Neural crest cell (in vitro differentiated cells): ENCODE measurements at places on chromosomes 2 and 18. TPM values are rescaled to one million over a fixed set of nuclear protein-coding genes. Genes with fewer than 3 reads are reported as not detected.
A peak's percentile ranks its signal among the peaks of the same experiment; 100 is the strongest.

Gene PRKAG3
- not detected in 2 replicates for total RNA-seq

Gene HSPE1
- 186 and 203 TPM in 2 replicates for total RNA-seq

Gene INHA
- 0.50 TPM in 1 of 2 replicates, not detected in the other for total RNA-seq

Gene DGUOK
- 97.7 and 100 TPM in 2 replicates for total RNA-seq

- peak; percentile 4 for DNase-seq
Observed at GRCh38 chr2:6866275-6866671, 566 bp upstream of the CMPK2 start.

DNA sequence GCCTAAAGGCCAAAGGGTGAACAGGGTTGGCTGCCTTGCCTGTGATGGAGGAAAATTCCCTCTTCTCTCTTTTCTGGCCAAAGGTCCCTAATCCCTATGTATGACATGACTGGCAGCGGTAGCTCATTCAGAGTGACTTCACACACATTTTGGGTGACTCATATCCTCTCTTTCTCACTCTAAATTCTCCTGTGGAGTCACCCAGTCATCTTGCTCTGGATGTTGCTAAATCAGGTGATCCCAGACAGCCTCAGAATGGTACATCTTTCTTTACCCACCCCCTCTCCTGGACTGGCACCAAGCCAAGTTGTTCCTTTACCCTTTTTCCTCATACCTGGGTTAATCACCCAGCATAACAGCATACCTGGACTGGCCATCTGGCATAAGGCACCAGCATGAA, 77.2 kb downstream of the NEURL3 start:
- DNase-seq, result no peak

DNA sequence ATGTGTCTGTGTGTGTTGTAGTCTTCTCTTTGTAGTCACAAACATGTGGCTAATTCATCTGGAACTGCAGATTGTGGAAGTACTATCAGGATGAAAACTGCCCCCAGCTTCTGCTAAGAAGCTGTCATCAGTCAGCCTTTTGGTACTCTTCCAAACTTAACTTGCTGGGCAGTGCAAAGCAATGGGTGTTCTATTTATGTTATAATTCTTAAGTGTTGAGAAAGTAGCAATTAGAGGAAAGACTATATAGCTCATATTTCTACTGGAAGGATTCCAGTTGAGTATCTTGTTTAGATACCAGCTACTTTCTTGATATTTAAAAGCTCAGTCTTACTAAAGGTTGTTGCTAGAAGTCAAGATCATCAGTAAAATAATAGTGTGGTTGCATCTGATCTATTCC, 52.1 kb downstream of the SLC38A11 start:
- DNase-seq, result no peak

DNA sequence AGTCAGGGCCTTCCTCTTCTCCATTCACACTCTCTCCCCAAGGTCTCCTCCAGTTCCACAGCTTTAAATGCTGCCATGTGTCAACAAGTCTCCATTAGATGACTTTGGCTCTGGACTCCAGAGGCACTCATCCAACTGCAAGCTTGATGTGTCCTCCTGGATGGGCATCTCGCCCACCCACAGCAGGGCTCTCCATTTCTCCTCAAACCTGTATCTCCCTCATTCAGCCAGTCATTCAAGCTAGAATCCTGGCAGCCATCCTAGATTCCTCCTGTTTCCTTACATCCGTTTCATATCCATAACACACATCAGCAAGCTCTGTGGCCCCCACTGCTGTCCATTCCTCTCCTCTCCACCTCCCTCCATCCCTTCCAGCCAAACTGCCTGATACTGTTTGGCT, 88.4 kb upstream of the AFF3 start:
- DNase-seq, result no peak

GRCh38 chr2:57973621-57974186, 72.9 kb upstream of the VRK2 start:
- DNase-seq, result no peak

GRCh38 chr2:43634604-43635306, 2.3 kb upstream of the PLEKHH2 start:
- DNase-seq, result no peak

DNA sequence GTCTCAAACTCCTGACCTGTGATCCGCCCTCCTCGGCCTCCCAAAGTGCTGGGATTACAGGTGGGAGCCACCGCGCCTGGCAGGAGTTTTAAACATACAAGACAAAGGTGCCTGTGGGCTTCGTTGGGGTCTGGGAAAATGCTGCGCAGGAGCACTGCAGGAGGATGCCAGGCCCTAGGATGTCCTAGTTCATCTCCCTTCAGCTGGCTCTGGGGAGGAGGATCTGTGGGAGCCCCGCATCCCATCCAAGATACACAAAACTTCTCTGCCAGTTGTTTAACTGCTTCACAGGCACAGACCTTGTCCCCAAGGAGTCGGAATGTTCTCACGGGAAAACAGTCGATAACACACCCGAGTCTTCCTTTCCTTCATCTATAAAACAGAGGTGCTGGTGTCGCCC, 89.1 kb downstream of the POLR1A start:
- DNase-seq, result no peak

GRCh38 chr18:56161566-56162260, 476.7 kb downstream of the TXNL1 start:
- no peak for DNase-seq

- DNase-seq, result no peak
Observed at GRCh38 chr2:109066917-109067597, 61.9 kb upstream of the SH3RF3 start.

- DNase-seq, result no peak
Observed at GRCh38 chr2:100691846-100692245, 128.1 kb upstream of the NPAS2 start.

GRCh38 chr18:49812286-49813068, 856 bp downstream of the ACAA2 start:
- DNase-seq, result no peak

DNA sequence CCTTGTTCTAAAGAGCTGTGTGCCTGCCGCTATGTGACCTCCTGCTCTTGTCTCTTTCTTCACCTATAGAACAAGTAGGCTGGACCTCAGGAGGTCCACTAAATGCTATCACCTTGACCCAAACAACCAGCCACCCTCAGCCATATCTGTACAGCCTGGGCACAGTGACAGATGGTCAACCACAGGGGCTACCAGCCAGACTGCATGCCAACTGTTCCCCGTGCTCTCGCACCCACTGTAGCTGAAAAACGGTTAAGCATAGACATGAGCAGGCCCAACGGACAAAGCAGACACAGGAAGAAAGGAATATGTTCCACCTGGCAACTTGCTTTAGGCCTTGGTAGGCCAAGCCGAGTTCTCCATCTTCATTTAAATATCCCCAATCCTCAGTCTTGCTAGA, 43.2 kb upstream of the ACAA2 start:
- DNase-seq, result no peak

DNA sequence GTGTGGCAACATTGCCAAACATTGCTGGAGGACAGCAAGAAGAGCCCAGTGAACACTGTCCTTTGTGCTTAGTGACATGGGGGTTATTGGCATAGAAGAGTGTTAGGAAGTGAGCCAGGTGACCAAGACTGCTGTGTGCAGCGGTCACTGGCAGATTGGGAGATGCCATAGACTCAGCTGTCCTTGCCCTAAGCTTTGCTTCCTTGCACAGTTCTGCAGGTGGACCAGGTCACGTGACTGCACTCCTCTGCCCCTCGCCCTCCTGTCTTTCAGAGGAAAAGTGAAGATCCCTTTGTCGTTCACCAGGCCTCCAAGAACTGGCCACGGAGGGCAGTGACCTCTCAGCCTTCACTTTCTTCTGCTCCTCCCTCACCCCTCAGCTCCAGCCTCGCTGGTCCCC, 215.6 kb upstream of the SMIM21 start:
- no peak for DNase-seq

DNA sequence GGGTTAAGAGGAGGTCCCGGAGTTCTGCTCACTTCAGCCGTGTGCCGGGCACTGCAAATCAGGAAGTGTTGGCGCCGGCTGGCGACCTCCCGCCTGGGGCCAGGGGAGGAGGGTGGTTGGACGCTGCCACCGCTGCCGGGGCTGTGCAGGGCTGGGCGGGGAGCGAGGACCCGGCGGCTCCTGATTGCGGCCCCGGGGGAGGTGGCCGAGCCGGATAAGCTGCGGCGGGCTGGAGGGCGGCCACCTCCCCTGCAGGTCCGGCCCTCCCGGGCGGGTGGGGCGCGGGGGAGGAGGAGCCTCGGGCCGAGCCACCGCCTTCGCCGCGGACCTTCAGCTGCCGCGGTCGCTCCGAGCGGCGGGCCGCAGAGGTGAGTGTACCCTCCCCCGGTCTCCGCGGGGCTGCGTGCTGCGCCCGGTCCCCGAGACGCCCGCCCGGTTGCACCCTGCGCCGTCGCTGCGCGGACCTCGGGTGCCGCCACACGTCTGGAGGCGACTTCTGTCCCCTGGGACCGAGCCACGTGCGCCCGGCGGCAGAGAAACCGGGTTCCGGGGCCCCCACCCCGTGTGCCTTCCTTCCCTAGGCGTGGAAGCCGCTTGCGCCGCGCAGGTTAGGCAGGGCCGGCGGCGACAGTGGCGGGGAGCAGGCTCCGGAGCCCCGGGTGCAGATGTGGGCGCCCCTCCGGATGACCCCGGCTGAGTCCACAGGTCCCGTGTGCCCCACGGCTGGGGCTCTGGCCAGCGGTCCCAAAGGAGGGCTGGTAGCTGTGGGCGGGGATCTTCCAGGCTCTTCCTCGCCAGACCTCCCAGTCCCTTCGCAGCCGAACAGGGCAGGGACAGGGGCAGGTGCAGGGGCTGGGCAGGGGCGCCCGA, at the start of gene STEAP3:
Gene STEAP3 (plus strand): TSS at position 314 of the 870 bp plus-strand sequence. CDS start 7,179 bp downstream, outside the sequence.
- DNase-seq, result peak; percentile 43

GRCh38 chr2:120871881-120872620, 136.4 kb downstream of the GLI2 start:
- DNase-seq, result no peak

- no peak for DNase-seq
Observed at GRCh38 chr2:143422681-143423080, 293.5 kb downstream of the ARHGAP15 start.

DNA sequence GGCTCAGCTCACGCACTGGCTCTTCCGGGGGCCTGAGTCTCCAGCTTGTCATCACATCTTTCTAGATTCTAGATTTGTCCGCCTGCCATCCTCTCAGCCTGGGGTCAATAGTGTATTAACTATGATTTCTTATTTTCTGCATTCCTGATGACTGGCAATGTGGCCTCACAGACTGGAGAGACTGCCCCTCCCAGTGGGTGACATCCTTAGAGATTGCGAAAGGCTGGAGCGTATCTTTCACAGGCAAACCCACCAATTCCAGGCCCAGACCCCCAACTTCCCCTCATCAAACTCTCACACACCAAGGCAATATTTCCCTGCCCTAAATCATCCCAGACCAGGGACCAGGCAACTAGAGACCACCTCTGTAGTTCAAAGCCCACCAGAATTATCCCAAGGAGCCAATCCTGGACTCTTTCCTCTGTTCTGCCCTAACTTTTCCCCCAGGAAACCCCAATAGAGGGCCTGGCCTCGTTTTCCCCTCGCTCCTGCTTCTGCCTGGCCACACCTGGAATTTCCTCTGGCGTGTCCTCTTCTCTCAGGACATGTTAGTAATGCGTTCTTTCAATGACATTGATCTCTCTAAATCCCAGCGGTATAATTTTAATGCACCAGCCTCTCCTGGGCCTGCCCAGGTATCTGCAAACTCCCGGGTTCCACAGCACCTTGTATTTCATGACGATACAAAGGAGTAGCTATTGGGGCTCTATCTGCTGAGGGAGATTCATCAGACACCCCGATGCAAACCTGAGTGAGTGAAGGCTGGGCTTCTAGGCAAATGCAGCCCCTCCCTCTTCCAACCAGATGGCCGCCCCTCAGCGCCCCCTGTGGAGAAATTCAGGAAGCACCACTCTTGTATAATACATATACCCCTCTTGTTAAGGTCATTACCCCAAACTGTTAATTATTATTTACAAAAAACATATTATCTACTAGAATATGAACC, 2.4 kb upstream of the KCNF1 start:
- DNase-seq, result peak; percentile 60

GRCh38 chr2:36902385-36903120, 63.8 kb downstream of the STRN start:
- no peak for DNase-seq

- DNase-seq, result no peak
Observed at GRCh38 chr2:216029416-216030129, 16.2 kb upstream of the MREG start.

GRCh38 chr18:7272311-7273049, 41.6 kb downstream of the LRRC30 start:
- DNase-seq, result peak; percentile 48
